ENCODE measurements at places on chromosomes 5 and 9.

- no peak for DNase-seq
Observed at GRCh38 chr9:121324316-121324715, 45.7 kb downstream of the STOM start.

DNA sequence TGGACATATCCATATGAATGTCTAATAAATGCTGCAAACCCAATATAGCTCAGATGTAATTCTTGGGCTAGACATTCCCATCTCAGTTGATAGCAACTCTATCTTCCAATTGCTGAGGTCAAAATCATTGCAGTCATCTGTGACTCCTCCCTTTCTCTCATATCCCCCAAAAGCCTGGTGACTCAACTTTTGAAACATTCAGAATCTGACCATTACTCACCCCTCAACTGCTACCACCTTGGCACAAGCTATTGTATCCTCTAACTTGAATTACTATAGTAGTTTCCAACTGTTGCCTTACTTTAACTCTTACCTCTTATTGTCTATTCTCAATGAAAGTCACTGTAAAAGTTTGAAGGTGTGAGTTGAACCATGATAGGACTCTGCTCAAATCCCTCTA, 600.1 kb upstream of the RGMB start:
- DNase-seq: no peak

DNA sequence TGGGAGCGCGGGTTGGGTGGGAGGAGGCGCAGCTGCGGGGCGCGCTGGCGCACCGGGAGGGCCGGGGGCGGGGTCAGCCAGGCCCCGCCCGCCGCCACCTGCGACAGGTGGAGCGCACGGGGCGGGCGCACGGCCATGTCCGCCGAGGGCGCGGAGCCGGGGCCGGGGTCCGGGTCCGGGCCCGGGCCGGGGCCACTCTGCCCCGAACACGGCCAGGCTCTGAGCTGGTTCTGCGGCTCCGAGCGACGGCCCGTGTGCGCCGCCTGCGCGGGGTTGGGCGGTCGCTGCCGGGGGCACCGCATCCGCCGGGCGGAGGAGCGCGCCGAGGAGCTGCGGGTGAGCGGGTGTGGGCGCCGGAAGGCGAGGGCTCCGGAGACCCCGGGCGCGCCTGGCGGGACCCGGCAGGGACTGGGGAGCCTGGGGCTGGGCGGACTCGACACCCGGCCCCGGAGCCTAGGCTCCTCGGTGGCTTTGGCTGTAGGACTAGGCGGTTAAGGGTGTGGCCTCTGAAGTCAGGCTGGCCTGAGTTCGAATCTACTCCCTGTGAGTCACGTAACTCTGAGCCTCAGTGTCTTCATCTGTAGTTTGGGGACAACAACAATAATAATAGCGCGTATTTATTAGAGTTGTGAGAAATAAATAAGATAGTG, at the start of gene BSPRY:
Gene BSPRY, plus strand, starts transcription at position 97 of the 650 bp plus-strand sequence. Its CDS starts 39 bp downstream, at position 136.
- DNase-seq: peak; percentile 75

- no peak for DNase-seq
Observed at GRCh38 chr5:165508861-165509260, 2003.4 kb downstream of the MAT2B start.

DNA sequence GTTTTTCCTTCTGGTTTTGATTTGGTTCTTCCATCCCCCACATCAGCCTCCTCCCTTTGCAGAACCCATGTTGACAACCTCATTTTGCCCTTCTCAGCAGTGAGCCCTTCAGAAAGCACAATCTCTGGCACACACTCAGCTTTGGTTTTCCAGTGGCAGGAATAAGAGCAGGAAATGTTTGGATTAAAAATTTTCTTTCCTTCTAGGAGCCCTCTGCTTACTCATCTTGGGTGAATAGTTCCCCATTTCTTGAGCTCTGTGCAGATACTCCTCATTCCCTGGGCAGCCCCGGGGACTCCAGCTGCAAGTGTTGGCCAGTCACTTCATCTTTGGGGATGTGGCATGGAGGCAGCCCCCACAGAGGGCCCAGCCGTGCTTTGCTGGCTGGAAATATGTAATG, 170.5 kb downstream of the NR3C1 start:
- DNase-seq: no peak

DNA sequence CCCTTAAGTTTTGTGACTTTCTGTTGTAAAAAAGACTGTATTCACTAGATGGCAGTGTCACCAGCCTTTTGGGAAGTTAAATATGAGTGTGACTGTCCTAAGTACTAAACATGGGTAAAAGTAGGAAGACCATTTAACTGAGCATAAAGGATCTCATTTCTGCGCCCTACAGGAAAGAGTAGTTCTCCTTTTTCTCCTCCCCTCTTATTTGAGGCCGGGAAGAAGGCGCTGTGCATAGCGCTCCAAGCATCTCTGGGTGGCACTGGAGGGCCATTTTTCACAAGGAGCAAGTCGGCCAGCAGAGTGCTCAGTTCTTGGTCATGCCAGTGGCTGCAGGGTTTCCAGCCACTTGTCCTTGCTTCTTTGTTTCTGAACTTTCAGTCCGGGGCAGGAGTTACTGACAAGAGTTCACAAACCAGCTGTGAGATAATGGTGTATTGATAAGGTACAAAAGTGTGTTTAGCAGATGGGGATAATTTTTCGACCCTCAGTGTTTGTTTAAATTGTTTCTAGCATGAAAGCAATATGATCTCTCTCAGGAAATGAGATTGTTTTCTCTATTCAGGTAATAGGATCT, 227.6 kb upstream of the DMRT1 start:
- peak; percentile 68 for DNase-seq

GRCh38 chr9:68697851-68698250, 7.2 kb upstream of the PIP5K1B start:
- DNase-seq: no peak
